ENCODE measurements at places on chromosomes 7 and 10.

GRCh38 chr10:59611048-59611447 is 98.6 kb downstream of the SLC16A9 start:
- no peak for DNase-seq

DNA sequence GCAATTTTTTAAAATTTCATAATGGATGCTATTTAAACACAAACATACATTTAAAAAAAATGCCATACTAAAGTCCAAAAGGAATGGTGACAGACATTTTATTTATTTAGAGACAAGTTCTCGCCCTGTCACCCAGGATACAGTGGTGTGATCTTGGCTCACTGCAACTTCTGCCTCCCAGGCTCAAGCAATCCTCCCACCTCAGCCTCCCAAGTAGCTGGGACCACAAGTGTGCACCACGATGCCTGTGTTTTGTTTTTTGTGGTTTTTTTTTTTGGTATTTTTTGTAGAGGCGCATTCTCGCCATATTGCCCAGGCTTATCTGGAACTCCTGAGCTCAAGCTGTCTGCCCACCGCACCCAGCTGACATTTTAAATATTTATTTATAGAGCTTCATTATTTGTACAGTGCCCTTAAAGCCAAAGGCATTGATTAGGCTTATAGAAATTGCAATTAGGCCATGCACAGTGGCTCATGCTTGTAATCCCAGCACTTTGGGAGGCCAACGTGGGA is 703.5 kb downstream of the AUTS2 start:
- DNase-seq = no peak

DNA sequence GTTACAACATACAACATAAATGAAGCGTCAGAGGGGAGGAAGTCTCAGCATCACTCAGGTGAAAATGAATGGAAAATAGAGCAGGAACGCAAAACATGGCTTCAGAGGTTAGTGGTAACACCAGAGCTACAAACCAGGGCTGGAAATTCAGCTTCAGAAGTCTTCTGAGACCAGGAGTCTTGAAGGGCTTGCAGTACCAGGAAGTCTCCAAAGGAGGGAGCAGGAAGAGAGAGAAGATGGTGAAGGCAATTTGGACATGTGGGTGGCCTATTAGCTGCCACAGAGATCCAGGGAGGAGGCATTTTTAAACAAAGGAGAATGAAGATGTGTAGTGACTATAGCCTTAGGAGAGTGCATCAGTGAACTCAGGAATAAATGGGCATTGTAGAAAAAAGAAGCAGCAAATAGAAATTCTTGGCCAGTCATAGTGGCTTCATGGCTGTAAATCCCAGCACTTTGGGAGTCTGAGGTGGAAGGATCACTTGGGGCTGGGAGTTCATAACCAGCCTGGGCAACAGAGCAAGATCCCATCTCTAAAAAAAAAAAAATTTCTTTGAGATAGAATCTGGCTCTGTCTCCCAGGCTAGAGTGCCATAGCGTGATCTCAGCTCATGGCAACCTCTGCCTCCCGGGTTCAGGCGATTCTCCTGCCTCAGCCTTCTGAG is 9.3 kb upstream of the TET1 start:
- DNase-seq = no peak

DNA sequence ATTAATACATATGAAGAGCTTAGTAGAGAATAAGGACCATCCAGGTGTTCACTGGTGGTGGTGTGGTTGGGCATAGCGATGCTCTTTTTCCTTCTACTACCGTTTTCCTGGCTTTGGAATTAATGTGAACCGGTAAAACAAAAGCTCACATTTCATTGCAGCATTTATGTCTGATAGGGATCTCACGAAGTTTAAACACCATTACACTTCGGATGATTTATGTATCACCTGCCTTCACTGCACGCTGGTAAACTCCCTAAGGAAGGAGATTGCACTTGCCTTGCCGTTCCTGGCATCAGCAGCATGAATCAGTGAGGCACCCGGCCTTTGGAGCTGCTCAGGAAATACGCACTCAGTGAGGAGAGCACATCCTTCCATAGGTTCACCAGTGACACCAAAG is 47.5 kb downstream of the WIPF3 start:
- no peak for DNase-seq

DNA sequence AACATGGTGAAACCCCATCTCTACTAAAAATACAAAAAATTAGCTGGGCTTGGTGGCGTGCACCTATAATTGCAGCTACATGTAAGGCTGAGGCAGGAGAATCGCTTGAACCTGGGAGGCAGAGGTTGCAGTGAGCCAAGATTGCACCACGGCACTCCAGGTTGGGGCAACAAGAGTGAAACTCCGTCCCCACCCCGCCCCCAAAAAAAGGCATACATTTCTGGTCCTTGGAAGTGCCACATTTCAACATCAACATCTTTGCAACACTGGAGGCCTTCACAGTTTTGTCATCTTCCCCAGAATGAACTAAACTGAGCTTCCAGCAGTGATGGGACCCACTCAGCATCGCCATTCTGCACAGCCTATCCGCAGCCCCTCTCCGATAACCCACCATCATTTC is 36.6 kb downstream of the FAM53B start:
- no peak for DNase-seq

- DNase-seq = no peak
These were observed 16.1 kb upstream of the AKR1C1 start for GRCh38 chr10:4947039-4947634.

DNA sequence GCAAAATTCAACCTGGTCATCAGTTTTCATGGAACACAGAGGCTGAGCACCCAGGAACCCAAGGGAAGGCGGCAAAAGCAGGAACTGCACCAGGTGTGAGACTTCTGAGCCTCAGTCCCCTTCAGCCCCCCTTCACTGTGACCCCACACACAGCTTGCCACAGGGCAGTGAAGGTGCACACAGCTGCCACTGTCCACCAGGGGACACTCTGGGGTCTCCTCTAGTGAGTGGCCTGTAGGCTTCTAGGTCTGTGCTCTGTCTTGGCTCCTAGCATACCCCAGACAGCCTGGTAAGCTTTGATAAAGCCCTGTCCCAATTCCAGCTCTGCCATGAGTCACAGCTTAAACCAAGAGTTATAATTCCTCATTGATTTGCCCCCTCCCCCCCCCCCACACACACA is 12.1 kb downstream of the KCNH2 start:
- DNase-seq = no peak

GRCh38 chr7:92837000-92837749 is 802 bp upstream of the CDK6 start:
- DNase-seq = no peak

- no peak for DNase-seq
These were observed 95.8 kb upstream of the ABCB5 start for GRCh38 chr7:20519645-20520044.

GRCh38 chr7:99440195-99440594 is 1.5 kb downstream of the CPSF4 start:
- no peak for DNase-seq

GRCh38 chr7:40839881-40840280 is 705.1 kb downstream of the SUGCT start:
- no peak for DNase-seq

GRCh38 chr7:151400626-151401315 is 9.1 kb downstream of the WDR86 start:
- no peak for DNase-seq

GRCh38 chr7:1029637-1030443 is 14.5 kb upstream of the GPR146 start:
- DNase-seq = no peak

DNA sequence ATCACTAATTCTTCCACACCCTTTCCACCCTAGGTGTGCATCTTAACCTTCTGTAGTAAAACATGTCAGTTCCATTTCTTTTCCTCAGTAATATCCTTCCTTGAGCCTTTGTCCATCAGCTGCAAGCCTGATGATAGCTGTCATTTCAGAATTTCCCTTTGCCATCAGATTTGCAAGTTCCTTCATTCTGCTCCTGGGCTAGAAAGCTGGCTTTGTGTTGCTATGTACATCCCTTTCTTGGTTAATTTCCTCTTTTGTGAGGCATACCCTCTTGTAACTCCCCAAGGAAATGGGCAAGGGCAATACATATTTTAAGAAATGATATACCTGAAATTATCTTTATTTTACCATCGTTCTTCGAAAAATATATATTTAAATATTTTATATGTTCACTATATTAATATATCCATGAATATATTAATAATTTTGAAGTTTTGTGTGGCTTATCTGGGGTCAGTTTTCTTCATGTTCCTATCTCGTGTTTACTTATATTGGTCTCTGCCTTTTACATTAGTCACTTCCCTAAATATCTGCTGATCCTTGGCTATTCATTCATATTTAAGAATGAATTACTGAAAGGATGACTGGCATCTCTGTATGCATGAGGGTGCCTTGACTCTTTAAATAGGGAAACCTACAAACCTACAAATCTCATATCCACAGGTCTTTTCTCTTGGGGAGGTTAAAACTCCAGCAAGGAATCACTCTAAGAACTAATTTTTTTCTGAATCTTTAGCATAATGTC is 143.8 kb downstream of the ZNF22 start:
- no peak for DNase-seq

DNA sequence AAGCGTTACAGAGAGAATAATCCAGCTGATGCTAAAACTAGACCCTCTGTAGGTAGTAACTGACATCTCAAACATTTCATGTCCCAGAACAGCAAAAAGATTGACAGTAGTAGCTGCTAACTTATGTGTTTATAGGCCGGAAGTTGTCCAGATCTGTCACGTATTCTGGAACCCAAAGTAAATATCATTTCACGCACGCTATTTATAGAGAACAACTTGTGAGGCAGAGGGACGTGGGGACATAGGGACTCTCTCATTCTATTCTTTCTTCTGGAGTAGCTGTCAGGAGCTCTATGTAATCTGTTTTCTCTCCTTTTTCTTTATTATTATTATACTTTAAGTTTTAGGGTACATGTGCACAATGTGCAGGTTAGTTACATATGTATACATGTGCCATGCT is 22.3 kb downstream of the AGK start:
- DNase-seq = no peak

DNA sequence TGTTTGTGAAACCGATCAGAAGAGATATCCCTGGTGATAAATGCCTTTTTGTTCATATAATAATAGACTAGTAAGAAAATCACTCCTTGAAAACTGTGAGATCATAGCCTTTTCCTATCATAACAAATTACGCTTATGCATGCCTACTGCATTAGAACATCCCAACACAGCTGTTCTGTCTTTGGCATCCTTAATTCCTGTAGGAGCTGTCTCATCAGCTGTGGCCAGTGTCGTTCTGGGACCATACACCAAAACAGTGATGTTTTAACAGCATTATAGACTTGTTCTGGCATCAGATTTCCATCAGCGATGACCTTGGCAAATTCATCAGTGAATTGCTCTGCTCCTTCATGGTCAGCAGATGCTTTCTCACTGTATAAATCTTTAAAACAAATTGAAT is 423.6 kb upstream of the LRGUK start:
- DNase-seq = no peak

Measured in activated CD4-positive, alpha-beta T cell treated with anti-CD3 and anti-CD28 coated beads, Interleukin-2, amount 50 U/mL, for 4 hours (primary cell).